Activated T-cell treated with anti-CD3 and anti-CD28 coated beads, Interleukin-2, amount 50 U/mL, for 24 hours (primary cell): ENCODE measurements at places on chromosomes 2 and 18.

DNA sequence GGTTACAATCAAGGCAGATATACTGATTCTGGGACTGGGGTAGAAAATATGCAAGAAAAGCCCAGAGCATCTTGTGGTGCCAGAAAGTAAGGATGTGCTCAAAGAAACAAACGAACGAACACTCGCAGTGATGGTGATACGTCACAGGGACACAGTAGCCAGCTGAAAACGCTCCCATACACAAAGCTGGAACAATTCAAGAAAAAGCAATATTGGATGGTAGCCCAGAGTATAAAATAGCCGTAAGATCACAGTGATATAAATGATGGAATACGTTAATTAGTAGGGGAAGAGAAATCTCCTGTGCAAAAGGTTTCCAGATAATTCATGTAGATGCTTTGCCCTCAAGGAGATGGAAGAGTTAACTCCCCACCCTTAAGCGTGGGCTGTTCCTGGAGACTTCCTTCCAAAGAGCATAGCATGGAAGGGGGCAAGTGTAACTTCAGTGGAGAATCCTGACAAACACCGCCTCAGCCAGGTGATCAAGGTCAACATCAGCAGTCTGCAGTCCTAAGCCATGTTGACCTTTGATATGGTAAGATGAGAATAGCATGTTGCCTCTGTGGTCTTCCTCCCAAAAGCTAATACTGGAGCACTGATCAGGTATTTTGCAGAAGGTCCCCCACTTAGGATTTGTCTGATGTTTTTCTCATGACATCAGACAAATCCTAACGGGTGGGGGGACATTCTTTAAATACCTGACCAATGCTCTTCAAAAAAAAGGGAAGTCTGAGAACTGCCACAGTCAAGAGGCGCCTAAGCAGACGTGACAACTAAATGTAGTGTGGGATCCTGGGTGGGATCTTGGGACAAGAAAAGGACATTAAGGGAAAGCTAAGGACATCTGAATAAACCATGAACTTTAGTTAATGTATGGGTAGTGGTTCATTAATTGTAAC, 99.0 kb downstream of the NCK2 start:
- no peak for DNase-seq

DNA sequence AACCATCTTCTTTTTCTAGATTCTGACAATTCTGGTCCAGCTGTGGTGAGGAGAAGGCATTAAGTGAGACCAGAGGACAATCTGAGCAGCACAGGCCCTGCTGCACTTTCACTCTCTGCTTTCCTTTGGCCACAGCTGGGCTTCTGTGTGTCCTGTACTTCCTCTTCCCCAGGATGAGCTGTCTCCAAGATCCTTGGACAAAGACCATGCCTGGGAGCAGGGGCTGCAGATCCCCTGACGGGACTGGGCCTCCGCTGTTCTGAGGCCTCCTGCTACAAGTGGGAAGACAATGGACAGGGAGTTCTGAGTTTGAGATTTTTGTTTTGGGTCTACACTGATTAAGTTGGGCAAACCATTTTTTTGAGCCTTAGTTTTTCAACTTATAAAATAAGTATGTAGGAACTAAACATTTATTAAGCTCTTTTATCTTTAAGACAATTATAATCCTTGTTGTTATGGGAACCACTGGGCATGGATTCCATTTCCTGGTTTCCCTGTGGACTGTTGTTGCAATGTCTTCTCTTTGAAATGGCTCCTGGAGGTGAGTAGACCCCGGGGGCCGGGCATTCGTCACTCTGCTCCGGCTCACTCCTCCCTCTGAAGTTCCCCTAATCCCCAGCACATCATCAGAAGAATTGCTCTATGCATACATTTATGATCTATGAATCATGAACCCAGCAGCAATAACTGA, 266.6 kb downstream of the ACTR3 start:
- no peak for DNase-seq

GRCh38 chr18:59516356-59517155, 157.5 kb upstream of the LMAN1 start:
- DNase-seq, result no peak

- DNase-seq, result no peak
These were observed 448.3 kb upstream of the SLC14A2 start for GRCh38 chr18:45166836-45167551.

- DNase-seq, result no peak
These were observed 163.5 kb downstream of the RNF152 start for GRCh38 chr18:61729322-61729721.

GRCh38 chr2:74327199-74327598, 16.0 kb downstream of the SLC4A5 start:
- DNase-seq, result no peak

GRCh38 chr2:132951008-132951714, 281.2 kb upstream of the LYPD1 start:
- no peak for DNase-seq

DNA sequence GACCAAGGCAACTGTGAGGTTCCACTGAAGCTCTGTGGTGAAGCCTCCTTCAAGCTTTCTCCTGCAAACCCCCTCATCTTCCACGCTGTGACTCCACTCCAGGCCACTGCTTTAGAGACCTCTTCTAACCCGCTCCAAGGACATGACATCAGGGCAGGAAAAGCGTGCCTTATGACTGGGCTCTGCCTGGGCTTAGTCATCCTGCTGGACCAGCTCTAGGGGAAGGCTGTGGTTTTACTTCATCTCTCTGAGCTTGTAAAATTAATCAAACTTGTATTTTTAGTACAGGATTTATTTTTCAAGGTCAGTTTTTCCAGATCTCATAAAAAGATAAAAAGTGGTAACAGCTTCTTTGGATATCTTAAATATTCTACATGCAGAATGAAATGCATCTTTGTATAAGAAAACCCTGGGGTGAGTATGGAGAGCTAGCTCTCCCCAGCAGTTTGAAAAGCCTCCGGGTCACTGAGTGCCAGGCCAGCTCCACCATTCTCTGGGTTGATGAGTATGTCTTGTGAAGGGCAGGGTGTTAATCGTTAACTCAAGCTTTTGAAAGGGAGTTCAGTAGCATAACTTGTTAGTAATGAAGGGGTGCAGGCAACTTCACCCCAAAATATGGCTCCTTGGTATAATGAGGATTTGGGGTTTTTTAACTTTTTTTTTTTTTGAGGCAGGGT, 33.1 kb upstream of the YPEL5 start:
- no peak for DNase-seq

- no peak for DNase-seq
These were observed 56.8 kb downstream of the COX7A2L start for GRCh38 chr2:42304059-42304713.

DNA sequence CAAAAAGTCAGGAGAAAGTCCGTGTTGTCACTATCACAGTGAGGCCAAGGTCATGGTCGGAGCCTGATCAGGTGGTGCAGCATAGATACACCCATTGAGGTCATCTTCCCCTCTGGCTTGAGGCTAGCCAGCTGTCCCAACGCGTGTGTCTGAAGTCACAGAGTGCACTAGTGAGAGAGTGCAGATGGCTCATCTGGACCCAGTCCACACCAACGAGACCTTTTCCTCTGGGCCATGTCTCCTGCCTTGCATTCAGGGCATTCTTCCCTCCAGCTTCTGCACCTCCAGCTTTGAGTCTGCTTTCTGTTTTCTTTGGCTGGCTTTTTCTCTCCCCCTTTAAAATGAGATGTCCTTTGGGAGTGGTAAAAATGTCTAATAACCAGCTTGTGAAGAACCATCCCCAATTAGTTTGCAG, 146.9 kb downstream of the TDRD15 start:
- DNase-seq, result no peak

- no peak for DNase-seq
These were observed 29.2 kb downstream of the SPATS2L start for GRCh38 chr2:200335657-200336056.

- DNase-seq, result no peak
These were observed 106.1 kb downstream of the DSEL start for GRCh38 chr18:67410075-67411070.

DNA sequence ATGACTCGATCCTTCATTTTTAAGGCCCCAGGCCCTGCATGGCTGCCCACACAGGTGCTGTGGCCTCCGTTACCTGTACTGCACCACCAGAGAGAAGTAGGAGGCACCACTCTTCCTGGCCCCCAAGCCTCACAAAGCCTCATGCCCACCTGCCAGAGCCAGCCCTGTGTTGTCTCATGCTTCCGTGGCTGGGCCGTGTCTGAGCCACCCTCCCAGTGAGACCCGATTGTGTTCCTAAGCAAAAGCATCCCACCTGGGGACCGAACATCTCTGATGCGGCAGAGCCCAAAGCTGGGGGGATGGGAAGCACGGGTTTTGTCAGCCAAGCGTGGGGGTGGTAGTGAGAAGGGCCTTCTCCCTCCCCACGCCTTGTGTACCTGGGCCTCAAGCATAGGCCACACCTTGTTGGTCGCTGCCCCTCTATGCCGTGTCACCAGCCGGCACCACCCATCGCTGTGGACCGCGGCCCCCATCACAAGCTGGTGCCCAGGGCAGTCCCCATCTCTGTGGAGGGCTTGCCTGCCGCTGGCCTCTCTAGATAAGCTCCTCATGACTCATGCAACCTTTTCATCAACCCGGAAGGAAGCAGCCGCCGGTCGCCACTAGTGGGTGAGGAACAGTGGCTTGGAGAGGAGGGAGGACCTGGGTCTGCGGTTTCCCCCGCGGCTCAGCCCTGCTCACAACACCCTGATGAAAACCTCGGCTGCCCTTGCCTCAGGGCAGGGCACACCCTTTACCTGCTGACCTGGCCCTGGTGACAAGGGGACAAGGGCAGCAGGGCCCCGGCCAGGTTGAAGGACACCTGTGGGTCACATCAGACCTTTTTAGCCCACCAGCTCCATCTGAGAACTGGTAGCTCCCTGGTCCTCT, 2.7 kb upstream of the RNPEPL1 start:
- peak; percentile 91 for DNase-seq

- no peak for DNase-seq
These were observed 1269.2 kb downstream of the LRP1B start for GRCh38 chr2:140861666-140862065.

DNA sequence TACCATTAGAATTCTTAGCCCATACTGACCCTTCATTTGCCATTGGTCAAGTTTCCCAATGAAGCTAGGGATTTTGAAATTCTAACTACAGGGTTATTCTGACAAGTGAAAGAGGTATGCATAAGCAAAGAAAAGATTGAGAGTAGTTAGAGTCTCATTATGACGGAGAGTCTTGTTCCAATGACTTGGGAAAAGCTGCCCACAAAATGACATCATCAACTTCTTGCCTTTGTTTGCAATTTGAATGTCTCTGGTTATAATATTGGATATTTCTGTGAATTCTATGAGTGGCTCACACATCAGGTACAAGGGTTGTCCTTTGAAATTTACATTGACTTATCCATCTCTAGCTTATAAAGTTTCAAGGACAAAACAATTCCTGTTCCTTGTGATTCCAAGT, 772.2 kb downstream of the TRIB2 start:
- no peak for DNase-seq

DNA sequence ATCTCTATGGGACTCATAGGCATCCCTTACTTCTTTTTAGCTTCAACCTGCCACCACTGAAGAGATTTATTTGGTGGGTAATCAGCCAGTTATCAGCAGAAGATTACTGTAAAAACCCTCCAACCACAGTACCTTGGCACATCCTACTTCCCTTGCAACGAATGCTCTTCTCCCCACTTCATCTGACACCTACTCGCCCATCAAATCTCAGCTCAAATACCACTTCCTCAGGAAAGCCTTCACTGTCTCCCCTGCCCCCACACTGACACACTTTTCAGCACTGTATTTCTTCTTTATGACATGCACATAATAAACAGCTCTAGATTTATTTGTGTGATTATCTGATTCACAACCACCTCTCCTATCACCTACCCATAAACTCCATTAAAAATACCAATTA, 3.1 kb downstream of the KDSR start:
- no peak for DNase-seq

GRCh38 chr2:46266134-46266533, 31.1 kb upstream of the EPAS1 start:
- DNase-seq, result no peak

- DNase-seq, result no peak
These were observed 82.6 kb upstream of the GLI2 start for GRCh38 chr2:120653046-120653445.

DNA sequence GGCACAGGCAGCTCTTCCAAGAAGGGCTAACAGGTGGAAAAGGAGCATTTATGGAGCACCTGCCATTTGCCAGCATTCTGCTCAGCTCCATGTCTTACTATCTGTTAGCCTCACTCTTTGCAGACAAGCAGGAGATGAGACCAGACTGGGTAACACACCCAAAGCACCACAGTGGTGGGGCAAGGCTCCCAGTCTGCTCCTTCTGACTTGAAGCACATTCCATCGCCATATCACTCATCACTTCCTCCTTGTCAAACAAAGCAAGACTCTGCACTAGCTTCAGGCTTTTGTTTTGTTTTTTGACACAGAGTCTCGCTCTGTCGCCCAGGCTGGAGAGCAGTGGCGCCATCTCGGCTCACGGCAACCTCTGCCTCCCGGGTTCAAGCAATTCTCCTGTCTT, 182.8 kb downstream of the MGAT5 start:
- no peak for DNase-seq

DNA sequence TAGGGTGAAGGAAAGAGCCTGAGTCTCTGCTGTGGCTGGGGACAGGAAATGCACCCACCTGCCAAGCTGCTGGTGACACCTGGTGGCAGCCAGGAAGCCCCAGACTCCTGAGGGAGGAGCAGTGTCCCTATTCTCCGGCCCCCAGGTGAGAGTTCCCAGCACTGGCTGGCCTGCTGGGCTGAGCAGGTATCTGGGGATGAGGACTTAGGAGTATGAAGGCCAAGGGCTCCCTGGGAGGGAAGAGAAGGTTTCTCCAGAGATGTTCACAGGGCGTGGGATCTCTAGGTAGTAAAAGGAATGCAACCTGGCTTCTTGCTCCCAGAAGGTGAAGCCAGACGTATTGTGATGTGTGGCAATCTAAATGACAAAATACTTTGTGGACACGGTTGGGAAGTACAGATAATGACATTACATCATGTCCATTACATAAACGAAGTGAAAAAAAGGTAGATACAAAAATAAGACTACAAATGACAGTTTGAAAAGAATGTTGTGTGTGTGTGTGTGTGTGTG, 75.8 kb upstream of the SLC1A4 start:
- DNase-seq, result no peak

DNA sequence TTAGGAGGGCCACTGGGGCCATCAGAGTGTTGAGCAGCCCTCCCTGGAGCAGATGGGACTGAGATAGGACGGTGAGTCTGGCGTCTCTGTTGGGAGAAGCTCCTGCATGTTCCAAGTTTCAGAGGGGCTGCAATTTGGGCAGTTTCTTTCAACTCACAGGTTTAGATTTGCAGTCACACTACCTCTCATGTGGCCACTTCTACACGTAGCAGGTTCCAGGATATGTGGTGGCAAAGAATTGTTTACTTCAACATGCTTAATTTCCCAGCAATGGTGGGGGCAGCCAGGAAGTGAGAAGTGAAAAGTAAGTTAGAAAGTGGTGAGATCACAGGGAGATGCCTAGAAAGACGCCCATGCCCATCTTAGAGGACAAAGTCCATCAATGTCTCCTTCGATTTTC, 9.3 kb downstream of the NCK2 start:
- no peak for DNase-seq

DNA sequence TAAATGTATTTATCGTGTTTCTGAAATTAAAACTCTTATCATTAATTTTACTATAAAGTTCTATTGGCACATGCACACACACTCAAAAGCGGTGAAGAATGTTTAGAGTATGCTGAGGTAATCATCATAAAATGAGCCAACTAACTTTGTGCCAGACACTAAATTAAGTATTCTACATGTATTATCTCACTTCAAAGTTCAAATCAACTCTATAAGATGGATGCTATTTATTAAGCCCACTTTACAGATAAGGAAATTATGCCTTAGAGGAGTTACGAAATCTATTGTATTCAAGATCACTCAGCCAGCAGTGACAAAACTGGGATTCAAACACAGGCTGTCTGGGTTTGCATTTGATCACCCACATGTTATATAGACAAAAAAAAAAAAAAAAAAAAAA, 24.9 kb downstream of the OLA1 start:
- DNase-seq, result no peak

- no peak for DNase-seq
These were observed 263.8 kb upstream of the CDH19 start for GRCh38 chr18:66867653-66868052.
